ENCODE measurements at places on chromosomes 16 and 17.
A peak's percentile ranks its signal among the peaks of the same experiment; 100 is the strongest.

DNA sequence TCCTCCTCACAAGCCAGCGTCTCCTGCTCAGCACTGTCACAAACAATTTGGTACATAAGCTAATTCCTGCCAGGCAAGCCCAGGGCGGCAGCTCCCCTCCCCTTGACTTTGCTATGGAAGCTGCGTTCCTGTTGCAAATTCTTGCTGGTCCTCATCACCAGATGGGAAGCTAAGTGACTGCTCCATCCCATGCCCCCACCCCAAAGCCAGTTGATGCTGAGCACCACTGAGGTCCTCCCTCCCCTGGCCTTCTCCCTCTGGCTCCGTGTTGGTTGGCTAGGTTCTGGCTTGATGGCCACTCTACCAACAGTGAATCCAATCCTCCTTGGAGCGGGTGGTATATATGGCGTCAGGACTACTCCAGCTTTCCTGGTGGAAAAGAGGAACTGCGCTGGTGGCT is 34.4 kb downstream of the PIPOX start:
- no peak for DNase-seq

- DNase-seq: no peak
These were observed 716.6 kb upstream of the CDH8 start for GRCh38 chr16:62752854-62753253.

DNA sequence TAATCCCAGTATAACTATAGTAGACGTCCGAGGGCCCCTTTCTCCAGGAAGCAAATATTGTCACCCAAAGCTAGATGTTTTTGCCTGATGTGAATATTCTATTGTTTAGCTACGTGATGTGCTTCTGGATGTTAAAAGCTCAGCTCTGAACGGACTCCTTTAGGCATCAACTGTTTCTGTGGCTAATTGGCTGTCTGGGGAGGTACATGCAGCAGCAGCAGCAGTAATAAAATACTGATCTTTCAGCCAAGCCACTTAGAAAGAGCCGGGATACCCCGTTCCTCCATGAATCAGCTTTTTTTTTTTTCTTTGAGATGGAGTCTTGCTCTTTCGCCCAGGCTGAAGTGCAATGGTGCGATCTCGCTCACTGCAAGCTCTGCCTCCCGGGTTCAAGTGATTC is 43.0 kb downstream of the TRARG1 start:
- DNase-seq: no peak

- DNase-seq: no peak
These were observed 2.5 kb upstream of the MRPS23 start for GRCh38 chr17:57852092-57852954.

DNA sequence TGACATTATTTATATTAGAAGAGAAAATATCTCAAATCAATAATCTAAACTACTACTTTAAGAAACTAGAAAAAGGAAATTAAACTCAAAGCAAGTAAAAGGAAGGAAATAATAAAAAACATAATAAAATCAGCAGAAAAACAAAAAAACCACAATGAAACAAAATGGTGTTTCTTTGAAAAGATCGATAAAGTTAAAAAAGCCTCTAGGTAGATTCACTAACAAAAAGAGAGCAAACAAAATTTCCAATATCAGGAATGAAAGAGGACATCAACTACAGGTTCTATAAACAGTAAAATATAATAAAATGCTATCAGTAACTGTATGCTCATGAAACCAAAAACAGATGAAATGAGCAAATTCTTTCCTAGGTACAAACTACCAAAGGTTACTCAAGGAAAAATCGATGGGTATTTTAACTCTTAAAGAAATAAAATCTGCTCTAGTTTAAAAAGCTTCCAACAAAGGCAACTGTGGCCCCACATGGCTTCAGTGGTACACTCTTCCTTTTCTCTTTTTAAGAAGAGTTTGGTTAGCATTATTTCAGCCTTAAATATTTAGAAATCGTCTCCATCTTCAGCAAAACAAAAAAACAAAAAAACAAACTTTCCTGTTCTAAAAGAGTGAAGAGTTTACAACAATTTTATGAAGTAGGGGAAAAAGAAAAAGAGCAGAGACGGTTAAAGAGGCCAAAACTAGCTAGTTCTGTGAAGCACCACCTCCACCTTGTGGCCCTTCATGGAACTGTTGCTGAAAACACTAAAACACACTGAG is 102.2 kb downstream of the TRIM37 start:
- peak; percentile 53 for DNase-seq

DNA sequence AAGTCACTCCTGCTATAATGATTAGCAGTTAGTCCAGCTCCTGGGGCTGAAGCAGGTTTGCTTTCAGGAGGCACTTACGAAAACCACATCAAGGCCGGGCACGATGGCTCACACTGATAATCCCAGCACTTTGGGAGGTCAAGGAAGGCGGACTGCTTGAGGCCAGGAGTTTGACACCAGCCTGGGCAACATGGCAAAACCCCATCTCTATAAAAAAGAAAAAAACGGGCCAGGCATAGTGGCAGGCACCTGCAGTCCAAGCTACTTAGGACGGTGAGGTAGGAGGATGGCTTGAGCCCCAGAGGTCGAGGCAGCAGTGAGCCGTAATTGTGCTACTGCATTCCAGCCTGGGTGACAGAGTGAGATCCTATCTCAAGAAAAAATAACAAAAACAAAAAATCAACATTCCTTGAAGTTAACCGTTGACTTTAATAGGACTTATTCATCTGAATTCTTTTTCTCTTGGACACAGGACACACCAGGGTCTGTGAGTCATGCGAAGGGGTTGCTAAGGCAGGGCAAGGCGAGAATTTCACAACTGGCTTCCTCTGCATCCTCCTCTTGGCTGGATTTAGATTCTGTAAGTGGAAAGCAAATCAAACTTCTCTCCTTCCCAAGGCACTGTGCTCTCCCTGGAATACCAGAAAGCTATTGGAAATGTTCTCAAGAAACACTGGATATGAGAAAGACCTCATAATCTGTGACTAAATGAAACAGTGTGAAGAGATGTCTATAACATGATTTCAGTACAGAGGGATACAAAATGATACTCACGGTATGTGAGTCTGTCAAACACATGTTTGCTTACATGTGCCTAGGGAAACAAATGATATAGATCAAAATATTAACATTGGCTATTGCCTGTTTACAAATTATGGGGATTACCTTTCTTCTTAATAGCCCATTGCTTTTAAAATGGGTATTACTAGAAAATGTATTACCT is 99.5 kb downstream of the SYCE1L start:
- DNase-seq: peak; percentile 78

- DNase-seq: no peak
These were observed 238.9 kb downstream of the CDH8 start for GRCh38 chr16:61797296-61797795.

DNA sequence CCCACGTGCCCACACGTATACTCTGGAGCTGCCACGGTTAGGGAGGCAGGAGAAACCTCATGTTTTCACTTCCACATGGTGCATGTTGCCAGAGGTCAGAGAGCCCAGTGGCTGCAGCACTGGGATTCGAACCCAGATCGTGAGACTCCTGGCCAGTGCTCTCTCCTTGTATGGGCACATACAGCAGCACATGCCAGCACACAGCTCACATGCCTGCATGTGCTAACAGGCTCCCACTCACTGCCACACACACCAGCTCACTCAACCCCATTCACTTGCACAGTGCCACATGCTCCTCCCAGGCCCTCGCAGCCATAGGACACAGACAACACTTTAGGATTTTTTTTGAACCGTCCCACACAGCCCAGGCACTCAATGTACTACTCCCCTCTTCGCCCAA is 49.5 kb upstream of the MRPS23 start:
- no peak for DNase-seq

DNA sequence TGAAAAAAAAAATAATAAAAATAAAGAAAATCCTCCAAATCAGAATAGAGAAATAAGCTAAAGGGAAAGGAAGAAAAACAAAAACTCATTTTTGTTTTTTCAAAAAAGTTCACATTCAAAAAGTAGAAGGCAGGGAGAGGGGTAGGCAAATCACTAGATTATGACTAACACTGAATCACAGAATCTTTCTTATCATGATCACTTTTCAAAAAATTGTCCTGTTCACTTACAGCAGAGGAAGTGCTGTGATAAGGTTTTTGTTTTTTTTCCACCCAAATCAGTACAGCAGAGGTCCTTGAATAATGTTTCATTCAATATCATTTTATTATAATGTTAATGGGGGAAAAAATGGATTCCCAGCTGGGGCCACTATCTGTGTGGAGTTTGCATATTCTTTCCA is 106.4 kb downstream of the CA4 start:
- DNase-seq: no peak

- DNase-seq: no peak
These were observed 8.3 kb upstream of the CDC6 start for GRCh38 chr17:40279402-40279801.

GRCh38 chr17:29590411-29591145 is 1.1 kb upstream of the GIT1 start:
- no peak for DNase-seq

DNA sequence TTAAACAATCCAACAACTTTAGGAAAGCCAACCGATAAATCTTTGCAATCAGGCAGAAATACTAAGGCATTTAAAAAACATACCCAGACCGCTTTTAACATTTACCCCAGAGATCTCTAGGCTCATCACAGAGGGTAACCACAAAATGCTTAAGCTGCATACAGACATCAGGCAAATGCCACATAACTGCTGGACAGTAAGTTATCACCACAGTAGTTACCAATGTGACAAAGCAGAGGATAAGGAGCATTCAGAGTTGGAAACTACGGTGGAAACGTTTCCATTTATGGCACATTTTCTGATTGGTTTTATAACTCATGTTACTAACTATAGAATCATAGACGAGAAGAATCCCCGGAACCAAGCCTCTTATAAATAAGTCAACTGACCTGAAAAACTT is 77.5 kb downstream of the KANSL1 start:
- DNase-seq: no peak

DNA sequence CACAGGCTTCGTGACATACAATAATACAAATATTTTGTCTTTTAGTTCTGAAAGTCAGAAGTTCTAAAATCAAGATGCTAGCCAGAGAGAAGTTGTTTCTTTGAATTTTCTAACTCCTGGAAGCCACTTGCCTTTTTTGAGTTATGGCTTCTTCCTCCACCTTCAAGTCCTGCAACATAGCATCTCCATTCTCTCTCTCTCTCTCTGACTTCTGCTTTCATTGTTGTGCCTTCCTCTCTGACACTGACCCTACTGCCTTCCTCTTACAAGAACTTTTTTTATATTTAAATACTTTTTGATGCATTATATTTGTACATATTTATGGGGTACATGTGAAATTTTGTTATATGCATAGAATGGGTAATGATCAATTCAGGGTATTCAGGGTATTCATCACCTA is 205.9 kb downstream of the MAP2K6 start:
- DNase-seq: no peak

- DNase-seq: peak; percentile 41
These were observed 8.7 kb downstream of the GRN start for GRCh38 chr17:44353672-44354331.

DNA sequence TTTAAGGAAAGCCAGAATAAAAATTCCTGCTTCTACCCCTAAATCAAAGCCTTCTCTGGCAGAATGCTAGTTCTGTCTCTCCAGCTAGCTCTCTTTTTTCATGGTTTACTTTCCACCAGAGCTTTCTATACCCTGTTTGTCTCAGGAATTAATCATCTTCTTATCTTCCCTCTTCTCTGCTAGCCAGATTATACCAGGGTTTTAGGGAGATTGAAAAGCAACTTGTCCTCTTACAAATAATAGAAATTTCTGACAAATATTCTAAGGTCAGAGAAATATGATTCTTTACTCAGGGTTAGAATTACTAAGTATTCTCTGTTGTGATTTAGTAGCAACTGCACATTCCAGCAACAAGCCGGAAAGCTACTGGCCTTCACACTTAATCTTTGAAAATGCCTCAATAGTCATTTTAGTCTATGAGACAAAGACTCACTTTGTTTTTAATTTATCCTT is 166.4 kb downstream of the TANC2 start:
- no peak for DNase-seq

- no peak for DNase-seq
These were observed 24.6 kb upstream of the GUCY2D start for GRCh38 chr17:7977805-7978204.

DNA sequence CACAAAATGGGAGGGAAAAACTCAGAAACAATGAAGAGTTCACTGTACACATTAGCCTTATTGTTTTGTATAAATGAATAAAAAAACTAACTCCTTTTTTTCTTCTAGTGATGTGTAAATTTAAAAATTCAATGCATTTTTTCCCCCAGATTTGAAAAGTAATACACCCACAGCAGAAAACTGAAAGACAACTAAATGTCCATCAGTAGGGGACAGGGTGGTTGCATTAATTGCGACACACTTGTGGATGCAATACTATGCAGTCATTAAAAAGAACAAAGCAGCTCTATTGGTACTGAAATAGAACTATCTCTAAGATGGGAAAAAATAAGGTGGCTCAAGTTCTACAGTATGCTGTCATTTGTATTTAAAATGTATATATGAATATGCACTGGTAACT is 13.7 kb upstream of the WIPI1 start:
- no peak for DNase-seq

DNA sequence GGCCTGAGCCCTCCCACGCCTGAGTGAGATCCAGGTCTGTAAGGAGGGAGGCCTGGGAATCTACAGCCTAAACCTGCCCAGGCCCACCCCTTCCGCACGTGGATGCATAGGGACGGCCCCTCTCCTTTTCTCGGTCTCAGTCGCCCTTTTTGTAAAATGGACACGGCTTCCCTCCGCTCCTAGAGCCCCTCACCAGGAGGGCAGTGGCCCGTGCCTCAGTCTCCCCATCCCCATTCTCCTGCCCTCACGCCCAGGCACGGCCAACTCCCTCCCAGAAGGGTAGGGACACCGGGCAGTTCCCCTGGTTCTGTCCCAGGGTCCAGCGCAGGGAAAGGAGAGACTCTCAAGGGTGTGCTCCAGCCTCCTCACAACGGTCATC is 48.1 kb downstream of the WNT3 start:
- no peak for DNase-seq

DNA sequence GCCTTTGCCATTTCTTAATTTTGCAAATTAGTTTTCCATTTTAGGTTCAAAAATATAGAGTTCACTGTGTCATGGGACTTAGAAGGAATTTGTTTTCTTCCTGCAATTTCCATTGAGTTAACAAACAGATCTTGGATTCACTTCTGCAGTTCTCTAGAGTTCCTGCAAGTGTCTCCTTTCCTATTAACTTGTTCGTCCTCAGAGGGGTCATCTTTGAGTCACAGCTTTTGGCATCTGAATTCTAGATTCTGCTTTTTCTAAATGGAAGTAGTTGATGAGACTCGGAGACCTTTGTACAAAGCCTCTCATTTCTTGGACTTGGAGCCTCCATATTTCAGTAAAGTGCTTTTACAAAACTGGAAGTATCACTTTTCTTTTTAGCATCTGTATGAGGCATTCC is 323.3 kb downstream of the BCAS3 start:
- DNase-seq: no peak

GRCh38 chr16:46727184-46727583 is 21.0 kb downstream of the MYLK3 start:
- no peak for DNase-seq

GRCh38 chr16:50335196-50335958 is 33.4 kb downstream of the BRD7 start:
- no peak for DNase-seq

GRCh38 chr17:56913353-56913866 is 439 bp downstream of the TRIM25 start:
- no peak for DNase-seq

- no peak for DNase-seq
These were observed 255.5 kb downstream of the XYLT1 start for GRCh38 chr16:17215306-17215705.

GRCh38 chr16:54048586-54049495 is 237.7 kb downstream of the IRX3 start:
- DNase-seq: no peak

GRCh38 chr16:23408823-23409298 is 44.1 kb downstream of the COG7 start:
- DNase-seq: no peak

- peak; percentile 81 for DNase-seq
These were observed 631 bp downstream of the KREMEN2 start for GRCh38 chr16:2964475-2965336.

- DNase-seq: no peak
These were observed 608 bp upstream of the COX10 start for GRCh38 chr17:14068542-14069250.

Data from Calu3 (cell line).